ENCODE measurements at places on chromosomes 7 and 10.
A peak's percentile ranks its signal among the peaks of the same experiment; 100 is the strongest.

DNA sequence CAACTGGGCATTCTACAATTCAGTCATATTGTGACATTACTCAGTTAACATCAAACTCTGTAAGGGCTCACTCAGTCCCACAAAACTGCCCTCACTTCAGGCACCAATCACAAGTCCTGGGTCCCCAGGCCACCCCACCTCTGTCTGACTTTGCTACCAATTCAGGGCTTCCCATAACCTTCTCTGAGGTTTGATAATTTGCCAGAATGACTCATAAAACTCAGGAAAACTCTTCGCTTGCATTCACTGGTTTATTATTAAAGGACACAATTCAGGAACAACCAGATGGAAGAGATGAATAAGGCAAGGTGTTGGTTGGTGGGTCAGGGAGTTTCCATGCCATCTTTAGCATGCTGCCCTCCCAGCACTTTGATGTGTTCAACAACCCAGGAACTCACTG, 41.3 kb downstream of the AVL9 start:
- DNase-seq: no peak

DNA sequence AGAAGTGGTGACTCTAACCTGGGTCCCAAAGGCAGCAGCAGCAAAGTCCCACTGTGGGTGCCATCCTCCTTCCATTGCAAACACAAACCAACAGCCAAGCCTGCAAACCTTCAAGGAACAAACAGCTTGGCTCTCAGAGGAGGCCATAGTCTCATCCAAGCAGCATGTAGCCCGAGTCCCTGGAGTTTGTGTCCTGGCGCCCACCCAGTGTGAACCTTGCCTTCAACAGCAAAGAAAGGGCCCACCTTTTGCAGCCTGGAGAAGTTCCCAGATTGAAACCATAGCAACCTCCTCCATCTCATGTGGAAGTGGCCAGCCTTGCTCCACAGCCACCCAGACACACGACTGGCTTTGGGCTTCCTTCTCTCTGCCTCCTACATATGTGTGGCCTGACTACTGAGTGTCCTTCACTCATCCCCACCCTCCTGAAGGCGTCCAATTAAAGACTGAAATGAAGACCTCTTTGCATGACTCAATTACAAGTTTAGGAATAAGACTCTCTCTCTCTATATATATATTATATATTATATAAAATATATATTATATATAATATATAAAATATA, 106.1 kb downstream of the C10orf90 start:
- DNase-seq: no peak

DNA sequence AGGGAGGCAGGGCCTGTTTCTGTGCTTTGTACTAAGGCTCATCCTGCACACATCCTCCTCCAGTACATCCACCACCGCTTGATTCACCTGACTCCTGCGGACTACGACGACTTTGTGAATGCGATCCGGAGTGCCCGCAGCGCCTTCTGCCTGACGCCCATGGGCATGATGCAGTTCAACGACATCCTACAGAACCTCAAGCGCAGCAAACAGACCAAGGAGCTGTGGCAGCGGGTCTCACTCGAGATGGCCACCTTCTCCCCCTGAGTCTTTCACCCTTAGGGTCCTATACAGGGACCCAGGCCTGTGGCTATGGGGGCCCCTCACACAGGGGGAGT, 10.2 kb downstream of the NDST2 start:
- DNase-seq: no peak

- no peak for DNase-seq
Observed at GRCh38 chr7:135960709-135961451, 16.3 kb downstream of the MTPN start.

GRCh38 chr7:116862951-116863670, 724 bp downstream of the CAPZA2 start:
- no peak for DNase-seq

DNA sequence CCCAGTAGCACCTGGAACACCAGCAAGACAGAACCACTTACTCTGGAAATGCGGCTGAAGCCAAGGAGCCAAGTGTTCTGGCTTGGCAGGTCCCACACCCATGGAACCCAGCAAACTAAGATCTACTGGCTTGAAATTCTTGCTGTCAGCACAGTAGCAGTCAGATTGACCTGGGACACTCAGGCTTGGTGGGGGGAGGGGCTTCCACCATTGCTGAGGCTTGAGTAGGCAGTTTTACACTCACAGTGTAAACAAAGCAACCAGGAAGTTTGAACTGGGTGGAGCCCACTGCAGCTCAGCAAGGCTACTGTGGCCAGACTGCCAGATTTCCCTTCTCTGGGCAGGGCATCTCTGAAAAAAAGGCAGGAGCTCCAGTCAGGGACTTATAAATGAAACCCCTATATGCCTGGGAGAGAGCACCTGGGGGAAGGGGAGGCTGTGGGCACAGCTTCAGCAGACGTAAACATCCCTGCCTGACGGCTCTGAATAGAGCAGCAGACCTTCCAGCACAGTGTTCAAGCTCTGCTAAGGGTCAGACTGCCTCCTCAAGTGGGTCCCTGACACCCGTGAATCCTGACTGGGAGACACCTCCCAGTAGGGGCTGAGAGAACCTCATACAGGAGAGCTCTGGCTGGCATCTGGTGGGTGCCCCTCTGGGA, 121.2 kb downstream of the MTERF1 start:
- DNase-seq: peak; percentile 98

Measured in DMS53 (cell line).